ENCODE measurements at places on chromosomes 3 and 15.

GRCh38 chr15:31297575-31298456 lies 28.8 kb upstream of the KLF13 start:
- DNase-seq: no peak

DNA sequence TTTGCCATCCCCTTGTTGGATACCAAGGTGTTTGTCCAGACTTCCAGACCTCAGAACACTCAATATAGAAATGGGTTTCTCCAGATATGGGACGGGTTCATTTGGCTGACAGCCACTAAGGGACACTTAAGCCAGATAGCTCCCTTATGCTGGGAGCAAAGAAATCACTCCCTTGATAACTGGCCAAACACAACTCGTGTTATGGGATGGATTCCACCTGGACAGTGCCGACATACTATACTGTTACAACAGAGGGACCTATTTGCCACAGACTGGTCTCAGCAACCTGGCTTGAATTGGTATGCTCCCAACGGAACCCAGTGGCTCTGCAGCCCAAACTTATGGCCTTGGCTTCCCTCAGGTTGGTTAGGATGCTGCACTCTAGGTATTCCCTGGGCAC lies 114.0 kb upstream of the PLCL2 start:
- DNase-seq: no peak

- DNase-seq: no peak
Observed at GRCh38 chr3:45688194-45688881, 858 bp upstream of the SACM1L start.

DNA sequence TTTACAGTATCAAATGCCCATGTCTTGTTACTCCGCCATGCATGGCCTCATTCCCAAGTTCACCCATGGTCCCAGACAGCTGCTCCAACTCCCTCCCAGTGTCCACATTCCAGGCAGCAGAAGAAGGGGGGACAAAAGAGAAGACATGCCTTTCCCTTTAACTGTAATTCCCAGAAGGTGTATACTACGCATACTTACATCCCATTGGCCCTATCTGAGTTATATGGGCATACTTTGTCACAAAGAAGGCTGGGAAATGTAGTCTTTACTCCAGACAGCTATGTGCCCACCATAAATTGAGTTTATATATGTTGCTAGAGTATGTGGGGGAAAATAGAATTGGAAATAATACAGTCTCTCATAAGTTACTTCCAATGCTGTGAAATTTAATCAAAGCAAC lies 70.5 kb downstream of the ERC2 start:
- no peak for DNase-seq
